Activated naive CD8-positive, alpha-beta T cell treated with anti-CD3 and anti-CD28 coated beads, Interleukin-2, amount 10 ng/mL, durations not matched to agents 7 days and 5 days (primary cell): ENCODE measurements at places on chromosomes 13 and 19.

- DNase-seq = no peak
Observed at GRCh38 chr13:48220981-48221685, 11.9 kb upstream of the ITM2B start.

- no peak for DNase-seq
Observed at GRCh38 chr13:27659145-27659865, 37.6 kb downstream of the POLR1D start.

GRCh38 chr13:50441130-50441529, 402.4 kb downstream of the DLEU7 start:
- no peak for DNase-seq

GRCh38 chr19:47100290-47100689, 13.3 kb downstream of the ZC3H4 start:
- DNase-seq = no peak

DNA sequence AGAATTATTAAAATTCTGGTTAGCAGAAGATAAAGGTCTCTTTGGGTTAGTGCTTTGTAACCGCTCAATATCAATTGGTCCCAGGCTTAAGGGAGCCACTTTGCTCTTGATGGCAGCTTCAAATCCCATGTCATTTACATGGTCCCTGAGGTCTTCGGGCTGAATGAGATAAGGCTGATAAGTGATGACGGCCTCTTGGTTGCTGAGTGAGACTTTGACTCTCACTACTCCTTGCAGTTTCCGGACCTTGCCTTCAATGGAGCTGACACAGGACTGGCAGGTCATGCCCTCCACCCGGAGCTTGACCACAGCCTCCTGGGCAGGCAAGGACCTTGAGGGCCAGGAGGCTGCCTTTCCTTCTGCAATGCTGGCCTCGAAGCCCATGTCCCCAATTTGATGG, 36.8 kb downstream of the ATP7B start:
- DNase-seq = no peak

- DNase-seq = no peak
Observed at GRCh38 chr13:45615501-45616101, at the start of gene ERICH6B. Gene ERICH6B, minus strand, starts transcription at chr13:45615739. Its CDS starts 18,734 bp downstream, at chr13:45597005.

DNA sequence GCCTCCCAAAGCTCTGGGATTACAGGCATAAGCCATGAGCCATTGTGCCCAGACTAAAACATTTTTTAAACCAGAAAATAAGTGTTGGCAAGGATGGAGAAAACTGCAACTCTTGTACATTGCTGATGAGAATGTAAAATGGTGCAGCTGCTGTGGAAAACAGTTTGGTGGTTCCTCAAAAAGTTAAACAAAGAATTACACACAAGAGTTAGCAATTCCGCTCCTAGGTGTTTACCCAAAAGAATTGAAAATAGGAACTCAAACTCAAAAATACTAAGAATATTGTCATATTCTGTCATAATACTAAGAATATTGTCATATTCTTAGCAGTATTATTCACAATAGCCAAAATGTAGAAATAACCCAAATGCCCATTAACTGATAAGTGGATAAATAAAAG, 39.7 kb upstream of the USP12 start:
- DNase-seq = no peak

GRCh38 chr13:114046431-114046975, 72.6 kb upstream of the C13orf46 start:
- no peak for DNase-seq

DNA sequence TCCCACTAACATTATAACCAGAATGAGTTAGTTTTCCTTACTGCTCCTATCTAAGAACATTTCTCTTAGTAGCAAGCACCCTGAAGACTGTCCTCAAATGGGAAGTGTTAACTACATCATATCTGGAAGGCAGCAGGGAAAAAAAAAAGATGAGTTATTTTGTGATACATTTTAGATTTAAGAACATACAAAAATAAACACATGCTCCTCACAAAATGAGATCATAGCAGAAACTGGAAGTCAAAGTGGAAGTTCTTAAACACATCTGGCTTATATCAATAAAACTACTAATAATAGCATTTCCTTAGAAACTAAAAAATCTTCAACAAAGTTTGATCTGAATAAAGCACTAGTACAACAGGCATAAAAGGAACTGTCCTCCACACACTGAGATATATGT, 70.4 kb downstream of the SLITRK6 start:
- no peak for DNase-seq

GRCh38 chr13:92297971-92298942, 899.8 kb downstream of the GPC5 start:
- no peak for DNase-seq

DNA sequence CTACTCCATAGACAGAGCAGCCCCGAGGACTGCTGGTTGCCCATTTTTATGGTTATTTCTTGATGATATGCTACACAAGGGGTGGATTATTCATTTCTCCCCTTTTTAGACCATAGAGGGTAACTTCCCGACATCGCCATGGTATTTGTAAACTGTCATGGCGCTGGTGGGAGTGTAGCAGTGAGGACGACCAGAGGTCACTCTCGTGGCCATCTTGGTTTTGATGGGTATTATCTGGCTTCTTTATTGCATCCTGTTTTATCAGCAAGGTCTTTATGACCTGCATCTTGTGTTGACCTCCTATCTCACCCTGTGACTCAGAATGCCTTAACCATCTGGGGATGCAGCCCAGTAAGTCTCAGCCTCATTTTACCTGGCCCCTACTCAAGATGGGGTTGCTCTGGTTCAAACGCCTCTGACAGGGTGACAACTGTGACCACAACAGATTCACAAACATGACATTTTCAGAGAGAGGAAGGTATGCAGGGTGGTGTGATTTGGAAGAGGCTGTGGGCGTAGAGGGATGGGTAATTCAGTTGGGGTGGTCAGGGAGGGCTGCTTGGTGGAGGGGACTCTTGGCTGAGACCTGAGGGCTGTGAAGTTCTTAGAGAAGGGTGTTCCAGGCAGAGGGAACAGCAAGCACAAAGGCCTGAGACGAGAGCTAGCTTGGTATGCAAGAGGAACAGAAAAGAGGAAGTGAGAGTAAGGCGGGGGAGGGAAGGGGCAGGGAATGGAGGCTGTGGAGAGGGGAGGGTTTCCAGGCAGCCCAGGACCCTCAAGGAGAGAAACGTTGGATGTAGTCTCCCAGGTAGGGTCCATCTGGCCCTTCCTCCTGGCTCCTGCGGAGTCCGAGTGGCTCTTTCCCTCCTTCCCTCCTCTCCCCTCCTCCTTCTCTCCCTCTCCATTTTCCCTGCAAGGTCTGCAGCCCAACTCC, 23.5 kb downstream of the FAM187B start:
- no peak for DNase-seq

DNA sequence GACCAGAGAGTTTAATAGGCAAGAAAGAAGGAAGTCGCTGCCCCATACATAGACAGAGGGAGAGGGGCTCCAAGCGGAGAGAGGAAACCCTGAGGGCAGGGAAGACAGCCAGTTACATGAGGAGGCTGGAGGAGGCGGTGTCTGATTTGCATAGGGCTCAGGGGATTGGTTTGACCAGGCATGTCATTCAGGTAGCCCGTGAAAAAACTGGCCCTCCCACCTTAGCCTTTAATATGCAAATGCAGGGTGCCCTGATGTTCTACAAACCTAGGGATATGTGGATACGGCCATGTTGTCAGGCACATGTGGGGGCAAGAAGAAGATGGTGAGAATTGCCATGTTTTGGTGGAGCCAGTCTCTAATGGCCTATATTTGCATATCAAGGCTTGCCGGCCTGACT, 1461.6 kb downstream of the PCDH9 start:
- no peak for DNase-seq

DNA sequence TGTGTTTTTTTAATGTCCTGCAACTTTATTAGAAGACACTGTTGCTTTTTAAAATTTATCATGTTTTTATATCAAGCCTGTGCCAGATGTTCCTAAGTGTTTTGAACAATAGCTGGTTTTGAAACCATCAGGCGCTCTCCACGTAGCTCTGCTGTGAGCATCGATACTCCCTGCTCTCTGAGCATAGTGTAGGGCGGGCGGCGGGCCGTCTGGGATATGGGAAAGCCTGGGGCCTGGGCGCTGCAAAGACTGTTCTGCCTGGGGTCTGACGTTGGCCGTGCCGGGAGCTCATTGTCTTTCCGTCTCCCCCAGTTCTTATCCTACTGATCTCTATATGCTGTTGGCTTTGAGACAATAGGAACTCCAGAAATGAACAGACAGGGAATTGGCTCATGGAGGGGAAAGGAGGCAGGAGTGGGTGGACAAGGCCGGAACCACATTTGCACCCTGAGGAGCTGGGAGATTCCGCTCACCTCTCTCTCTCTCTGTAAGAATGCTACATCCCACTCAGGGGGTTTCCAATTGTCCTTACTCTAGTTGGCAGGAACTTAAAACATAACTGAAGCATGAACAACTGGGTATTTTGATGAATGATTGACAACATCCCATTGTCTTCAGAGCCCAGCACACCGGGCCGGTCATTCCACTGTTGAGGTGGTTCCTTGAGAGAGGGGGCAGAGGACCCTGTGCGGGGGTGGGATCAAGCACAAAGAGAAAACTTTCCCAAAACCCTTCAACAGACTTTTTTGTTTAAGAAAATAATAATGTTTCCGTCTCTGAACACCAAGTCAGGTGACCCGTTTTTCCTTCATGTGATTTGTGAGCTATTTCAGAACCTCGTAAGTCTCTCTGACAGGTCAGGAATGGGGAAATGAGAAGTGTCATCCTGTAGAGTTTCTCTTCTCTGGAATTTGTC, 64.7 kb downstream of the COL4A2 start:
- DNase-seq = no peak

DNA sequence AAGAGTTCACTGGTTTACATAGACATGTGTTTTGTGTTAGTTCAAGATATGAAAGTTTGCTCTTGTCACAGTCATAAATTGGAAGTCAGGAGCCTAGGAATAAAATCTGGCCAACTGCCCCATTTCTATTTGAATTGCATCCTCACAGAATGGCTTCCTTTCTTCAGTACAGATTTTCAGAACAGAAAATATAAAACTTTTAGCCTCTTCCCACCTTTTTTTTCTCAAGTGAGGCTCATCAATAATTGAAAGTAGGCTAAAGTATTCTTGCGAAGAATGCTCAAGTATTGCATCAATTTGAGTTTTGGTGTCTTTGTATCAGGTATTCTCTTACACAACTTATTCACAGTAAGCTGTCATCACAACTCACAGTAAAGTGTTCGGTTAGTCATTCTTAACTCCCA, 802.7 kb downstream of the PCDH9 start:
- no peak for DNase-seq

GRCh38 chr13:109900741-109901140, 114.4 kb upstream of the IRS2 start:
- no peak for DNase-seq

DNA sequence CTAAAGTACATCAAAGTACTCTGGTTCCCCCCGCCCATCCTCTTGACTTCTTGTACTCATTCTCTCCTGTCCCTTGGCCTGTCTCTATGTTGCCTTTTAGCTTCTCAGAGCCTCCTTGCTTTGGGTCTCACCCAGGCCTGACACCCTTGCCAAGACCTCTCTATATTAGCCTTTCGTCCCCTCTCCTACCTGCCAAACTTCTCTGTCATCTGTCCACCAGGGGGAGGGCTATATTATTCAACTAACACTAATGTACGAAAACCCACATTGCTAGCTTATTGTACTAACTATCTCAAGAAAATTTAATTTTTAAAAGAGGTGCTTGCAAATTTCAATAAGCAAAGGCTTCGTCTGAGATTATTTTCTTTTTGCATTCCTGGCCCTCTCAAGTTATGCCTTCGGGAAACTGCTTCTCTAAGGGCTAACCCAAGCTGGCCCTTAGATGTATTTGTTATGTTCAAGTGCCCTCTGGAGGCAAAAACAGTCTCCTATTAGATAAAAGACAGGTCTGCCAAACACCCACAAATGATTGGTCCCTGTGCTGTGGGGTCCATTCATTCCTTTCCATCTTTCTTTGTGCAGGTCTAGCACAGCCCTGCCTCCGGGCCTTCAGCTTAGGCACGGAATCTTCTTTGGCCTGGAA, 6.3 kb upstream of the MRPS31 start:
- peak; percentile 55 for DNase-seq

DNA sequence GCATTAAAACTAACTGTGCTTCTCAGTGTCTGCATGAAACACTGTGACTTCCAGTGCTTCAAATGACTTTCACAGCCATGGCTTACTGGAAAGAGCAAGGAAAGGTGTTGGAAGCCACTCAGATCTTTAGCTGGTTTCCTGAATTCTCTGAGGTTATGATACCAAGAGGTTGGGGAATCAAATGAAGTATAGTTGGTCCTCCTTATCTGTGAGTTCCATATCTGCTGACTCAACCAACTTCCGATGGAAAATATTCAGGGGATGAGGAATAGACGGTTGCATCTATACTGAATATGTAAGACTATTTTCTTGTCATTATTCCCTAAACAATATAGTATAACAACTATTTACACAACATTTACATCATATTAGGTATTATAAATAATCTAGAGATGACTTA, 32.4 kb downstream of the EPSTI1 start:
- no peak for DNase-seq

DNA sequence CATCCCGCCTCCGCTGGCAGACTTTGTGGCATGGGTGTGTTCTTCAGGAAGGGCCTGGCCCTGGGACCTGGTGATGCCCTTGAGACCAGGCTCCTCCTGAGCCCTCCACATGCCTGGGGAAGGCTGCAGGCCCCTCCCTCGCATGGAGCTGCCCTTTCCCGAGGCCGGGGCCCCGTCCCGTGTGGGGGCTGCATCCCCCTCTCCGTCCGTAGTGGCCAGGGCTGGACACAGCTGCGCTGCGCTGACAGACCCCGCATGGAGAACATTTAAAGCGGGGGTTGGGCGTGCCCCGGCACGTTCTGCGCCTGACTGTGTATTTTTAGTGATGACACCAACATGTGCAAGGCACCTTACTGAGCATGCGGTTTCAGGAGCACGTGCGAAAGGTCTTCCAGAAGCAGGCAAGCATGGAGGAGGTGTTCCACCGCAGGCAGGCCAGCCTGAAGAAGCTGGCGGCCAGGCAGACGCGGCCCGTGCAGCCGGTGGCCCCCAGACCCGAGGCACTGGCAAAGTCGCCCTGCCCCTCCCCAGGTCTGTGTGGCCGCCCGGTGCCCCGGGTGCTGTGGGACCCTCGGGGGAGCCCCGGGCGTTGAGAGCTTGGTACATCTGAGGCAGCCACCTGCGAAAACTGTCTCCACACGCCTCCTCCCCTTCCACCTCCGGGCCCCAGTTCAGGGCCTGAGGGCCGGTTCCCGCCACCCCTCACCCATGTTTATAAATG, 28.8 kb upstream of the F7 start:
- DNase-seq = no peak

GRCh38 chr13:33217256-33217655, 68.3 kb downstream of the STARD13 start:
- no peak for DNase-seq

DNA sequence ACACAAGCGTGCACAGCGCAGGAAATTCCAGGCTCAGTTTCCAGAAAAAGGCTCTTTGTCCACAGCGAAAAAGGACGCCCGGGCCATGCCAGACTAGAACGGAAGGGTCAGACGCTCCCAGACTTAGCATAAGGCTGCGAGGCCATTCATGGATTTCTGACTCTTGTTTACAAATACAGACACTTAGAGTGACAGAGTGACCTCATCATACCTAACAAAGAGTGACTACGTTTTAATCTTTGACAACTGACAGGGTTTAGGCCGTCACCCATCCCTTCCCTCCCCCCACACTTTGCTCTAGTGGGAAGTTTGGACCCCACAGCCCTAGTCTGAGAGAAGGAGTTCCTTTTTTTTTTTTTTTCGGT, 418 bp upstream of the ZNF709 start:
- DNase-seq = no peak
